Head of caudate nucleus (tissue), 42 donors: ENCODE measurements at places on chromosomes 3 and 15.

DNA sequence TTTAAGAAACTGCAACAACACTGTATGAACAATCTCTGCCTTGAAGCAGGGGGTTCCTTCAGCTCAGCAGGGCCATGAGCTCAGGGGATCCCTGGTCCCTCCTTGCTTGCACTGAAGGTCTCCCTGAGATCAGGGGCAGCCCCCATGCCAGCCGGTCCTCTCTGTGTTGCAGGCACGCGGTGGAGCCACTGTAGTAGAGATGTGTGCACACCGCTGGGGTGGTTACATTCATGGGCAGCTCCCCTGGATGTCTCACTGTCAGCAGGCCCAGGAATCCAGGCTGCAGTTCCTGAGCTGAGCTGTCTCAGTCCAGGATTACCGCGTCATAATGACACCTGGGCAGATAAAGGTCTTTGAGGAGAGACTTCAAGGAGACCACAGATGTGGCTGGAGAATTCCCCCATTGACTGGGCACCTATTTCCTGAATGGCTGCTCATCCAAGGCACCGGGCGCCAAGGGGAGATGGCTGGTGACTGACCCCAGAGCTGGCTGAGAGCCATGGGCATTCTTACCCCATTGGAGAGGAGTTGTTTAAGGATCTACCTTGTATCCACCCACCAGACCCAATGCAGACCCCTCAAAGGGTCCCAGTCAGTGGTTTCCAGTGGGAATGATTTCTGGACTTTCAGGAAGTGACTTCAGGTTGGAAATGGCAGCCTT, 10.4 kb upstream of the KLF13 start:
- no peak for DNase-seq

GRCh38 chr15:67048281-67049279, 16.8 kb upstream of the SMAD3 start:
- DNase-seq, result no peak

DNA sequence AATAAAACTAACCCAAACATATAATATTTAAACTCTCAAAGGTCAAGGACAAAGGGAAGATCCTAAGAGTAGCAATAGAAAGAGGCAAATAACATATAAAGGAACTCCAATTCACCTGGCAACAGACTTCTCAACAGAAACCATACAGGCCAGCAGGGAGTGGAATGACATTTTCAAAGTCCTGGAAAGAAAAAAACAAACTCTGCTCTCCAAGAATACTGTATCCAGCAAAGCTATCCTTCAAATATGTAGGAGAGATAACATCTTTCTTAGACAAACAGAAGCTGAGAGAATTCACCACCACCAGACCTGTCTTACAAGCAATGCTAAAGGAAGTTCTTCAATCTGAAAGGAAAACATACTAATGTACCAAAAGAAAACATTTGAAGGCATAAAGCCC, 51.5 kb upstream of the TMEM158 start:
- no peak for DNase-seq

DNA sequence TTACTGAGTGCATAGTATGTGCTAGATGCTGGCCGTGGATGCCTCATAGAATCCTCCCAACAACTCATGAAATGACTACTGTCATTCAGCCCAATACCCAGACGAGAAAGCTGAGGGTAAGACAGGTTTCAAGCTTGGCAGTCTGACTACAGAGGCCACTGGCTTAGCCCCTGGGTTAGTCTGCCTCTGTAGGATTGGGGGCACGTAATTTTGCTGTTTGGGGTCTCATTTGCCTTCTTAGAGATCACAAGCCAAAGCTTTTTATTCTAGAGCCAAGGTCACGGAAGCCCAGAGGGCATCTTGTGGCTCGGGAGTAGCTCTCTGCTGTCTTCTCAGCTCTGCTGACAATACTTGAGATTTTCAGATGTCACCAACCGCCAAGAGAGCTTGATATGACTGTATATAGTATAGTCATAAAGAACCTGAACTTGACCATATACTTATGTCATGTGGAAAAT, 1.0 kb upstream of the CCR5 start:
- DNase-seq, result no peak
